Thoracic aorta (tissue), 2 donors: ENCODE measurements at places on chromosomes 4 and X.

DNA sequence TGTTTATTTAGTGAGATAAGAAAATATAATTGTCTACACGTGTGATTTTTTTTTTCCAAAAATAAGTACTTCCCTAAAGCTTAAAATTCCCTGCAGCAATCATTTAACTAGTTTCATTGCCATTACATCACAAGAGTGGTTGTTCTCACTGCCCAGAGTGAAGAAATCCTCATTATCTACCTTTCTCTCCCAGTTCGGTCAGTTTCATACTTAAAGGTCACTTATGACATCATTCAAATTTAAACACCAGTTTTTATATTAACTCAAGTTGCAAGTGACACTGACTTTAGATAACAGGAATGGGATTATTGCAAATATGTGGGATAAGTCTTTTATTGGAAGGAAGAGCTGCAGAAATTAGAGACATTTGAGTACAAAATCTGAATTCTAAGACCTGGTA, 1699.8 kb upstream of the IGFBP7 start:
- DNase-seq: no peak

DNA sequence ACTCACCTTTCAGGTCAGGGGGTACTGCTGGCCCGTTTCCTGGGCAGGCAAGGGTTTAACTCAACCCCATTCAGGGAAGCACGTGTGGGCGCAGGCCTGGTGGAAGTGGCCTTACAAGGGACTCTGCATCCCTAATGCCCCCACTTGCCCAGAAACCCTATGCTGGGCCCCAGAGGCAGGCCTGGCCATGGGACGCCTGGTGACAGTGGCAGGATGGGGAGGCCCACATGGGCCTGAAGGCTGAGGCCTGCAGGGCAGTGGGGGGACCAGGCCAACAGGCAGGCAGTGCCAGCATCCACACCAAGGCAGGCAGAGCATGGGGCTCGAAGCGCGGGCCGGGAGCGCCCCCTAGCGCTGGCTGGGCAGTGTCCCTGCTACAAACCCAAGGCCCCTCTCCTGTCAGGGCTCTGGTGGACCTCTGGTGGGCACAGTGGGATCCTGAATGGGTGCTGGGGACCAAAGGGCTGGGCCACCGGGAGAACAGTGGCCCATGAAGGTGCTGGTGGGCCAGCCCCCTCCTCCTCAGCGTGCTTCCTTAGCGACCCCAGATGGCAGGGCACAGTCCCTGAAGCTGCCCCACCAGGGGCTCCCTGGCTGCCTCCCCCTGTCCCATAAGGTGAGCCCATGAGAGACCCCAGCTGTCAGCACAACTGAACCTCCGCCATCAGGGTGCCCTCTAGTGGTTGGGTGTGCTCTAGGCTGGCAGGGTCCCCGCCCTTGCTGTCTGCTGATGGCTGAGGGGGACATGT, 16.8 kb downstream of the FGFR3 start:
- DNase-seq: no peak

GRCh38 chr4:129358571-129358970, 262.6 kb downstream of the C4orf33 start:
- no peak for DNase-seq

DNA sequence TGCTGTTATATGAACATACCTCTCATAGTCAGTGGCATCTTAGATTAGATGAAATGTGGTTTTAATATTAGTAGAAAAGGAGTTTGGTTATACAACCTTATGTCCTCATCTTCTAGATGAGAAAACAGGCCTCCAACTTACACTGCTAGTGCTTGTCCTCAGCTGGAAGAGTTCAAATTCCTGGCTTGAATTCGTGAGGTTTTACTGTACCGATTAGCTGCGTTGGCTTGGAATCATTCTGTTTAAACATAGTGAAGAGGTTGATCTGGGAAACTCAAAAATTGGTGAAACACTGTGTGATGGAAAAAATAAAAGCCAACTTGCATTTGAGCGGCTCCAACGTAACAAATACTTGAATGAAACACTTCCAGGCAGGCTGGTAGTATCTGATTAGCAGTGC, 81.0 kb downstream of the LNX1 start:
- no peak for DNase-seq

GRCh38 chrX:11080741-11081305, 30.3 kb upstream of the HCCS start:
- no peak for DNase-seq

DNA sequence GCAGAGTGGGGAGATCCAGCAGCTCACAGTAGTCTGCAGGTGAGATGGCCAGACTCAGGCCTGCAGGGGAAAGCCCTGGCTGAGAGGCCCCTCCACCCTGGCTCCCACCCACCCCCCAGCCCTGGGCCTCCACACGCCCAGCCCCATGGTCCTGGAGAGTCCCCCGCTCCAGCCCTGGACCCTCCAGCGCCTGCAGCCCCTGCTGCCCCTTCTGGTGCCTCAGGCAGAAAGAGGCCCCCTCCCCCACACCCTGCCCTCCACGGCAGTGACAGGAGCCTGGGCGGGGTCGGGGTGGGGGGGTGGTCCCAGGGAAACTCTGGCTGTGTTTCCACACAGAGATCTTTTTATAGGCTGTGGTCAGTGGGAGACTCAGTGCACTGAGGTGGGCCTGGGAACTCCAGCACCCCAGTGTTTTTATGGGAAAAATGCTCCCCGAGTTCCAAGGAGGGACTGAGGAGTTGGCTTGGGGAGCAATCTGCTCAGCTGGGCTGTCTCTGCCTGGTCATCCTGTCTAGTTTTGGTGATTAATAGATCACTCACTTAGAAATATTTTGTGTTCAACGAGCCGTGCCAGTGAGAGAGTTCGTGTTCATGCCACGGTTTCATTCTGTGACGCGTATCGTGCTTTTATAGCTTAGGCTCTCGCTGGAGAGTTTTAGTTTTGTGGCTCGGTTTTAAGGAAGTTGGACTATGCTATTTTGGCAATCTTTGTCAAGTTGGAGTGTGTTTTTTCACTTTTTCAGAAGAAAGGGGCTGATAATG, 53.1 kb upstream of the HGFAC start:
- DNase-seq: no peak
